ENCODE measurements at places on chromosomes 1 and 21. TPM values are rescaled to one million over a fixed set of nuclear protein-coding genes. Genes with fewer than 3 reads are reported as not detected.

FOXO6 gene
- 0.52 TPM for total RNA-seq

DNA sequence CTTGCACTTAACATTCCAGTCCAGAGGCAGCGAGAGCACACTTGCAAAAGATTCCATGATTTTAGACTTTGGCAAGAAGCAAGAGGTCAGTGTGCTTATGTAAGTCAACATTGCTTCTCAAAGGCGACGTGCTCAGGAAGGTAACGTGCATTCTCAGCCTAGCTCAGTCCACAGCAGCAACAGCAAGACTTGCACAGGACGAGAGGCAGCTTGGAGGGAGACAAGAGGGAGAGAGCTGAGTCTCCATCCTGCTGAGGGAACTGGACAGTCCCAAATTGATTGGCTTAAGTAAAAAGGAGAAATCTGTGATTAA, 56.5 kb downstream of the PTP4A2 start:
- DNase-seq: no peak

DNA sequence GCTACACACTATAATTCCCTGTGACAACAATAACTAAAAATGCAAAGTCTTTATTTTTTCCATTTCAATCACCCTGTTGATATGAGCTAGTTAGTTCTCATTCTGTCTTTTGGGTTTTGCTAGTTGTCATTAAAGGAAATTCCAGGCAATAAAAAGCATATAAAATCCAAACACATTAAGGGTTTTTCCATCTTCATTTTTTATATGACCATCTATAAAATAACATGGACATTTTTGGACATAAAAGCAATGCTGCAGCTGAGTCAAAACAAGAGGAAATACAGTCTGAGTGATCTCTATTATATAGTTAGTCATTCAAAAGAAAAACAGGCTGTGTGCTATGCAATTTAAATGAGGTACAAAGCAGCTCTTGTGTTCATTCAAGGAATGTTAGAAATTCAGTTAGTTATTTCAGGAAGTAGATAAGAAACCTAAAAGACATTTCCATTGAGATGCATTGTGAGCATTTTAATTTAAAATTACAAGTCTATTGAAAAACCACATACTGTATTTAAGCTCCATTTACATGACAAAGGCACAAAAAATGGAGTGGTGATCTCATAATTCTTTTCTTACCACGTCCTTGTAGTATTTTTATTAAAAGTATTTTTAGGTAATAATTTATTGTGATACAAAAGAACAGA, 67.3 kb upstream of the BCL10 start:
- no peak for DNase-seq

DNA sequence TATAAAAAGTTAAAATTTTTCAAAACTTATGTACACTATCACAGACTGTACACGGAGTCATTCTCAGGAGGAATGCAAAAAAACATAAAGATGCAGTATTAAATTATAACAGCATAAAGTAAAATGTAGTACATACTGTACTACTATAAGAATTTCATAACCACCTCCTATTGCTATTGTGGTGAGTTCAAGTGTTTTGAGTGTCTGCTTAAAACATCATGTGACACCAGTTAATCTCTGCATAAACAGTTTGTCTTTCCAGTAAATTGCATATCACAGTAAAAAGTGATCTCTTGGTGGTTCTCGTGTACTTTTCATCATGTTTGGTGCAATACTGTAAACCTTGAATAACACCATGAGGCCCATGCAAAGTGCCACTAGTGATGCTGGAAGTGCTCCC, 45.2 kb downstream of the SDCCAG8 start:
- no peak for DNase-seq

DNA sequence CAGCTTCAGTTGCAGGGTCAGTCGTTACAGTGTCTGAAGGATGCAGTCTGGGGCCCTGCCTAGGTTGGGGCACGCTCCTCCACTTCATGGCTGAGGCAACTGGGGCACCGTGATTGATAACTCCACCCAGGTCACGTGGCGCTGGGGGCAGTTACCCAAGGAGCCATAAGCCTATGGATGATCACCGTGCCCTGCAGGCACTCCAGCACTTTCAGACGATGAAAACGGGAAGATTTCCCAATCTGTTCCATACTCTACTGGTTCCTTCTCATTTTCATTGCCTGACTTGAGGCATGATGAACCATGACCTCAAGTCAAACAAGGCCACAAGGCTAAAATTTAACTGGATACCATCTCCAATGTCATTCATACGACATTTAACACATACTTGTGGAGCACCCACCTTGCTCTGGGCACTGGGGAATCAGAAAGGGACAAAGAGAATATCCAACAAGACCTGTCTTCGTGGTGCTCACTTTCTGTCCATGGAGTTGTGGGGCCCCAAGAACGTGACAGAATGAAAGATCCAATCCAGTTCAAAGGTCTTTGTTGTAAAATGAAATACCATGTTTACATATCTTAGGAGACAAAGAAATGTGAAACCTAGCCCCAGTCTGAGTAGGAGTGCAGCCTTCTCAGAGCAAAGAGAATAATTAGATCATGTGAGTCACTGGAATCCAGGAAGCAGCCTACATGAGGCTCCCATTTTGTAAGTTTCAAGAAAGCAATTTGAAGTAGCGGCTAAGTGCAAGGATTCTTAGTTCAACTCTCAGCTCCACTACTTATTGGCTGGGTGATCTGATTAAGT, 39.4 kb upstream of the SPOCD1 start:
- DNase-seq: no peak

- no peak for DNase-seq
Observed at GRCh38 chr1:4975856-4976255, 321.4 kb downstream of the AJAP1 start.

GRCh38 chr21:45443595-45444181, 38.7 kb downstream of the COL18A1 start:
- DNase-seq: no peak

GRCh38 chr1:117512728-117513321, 93.0 kb upstream of the TENT5C start:
- DNase-seq: no peak

Measured in left colon (tissue), 2 donors.